ENCODE measurements at places on chromosomes 5 and 9.

GRCh38 chr9:83219924-83220438 lies 157.0 kb upstream of the RASEF start:
- no peak for DNase-seq

GRCh38 chr5:88682881-88683361 lies 200.1 kb downstream of the MEF2C start:
- DNase-seq, result no peak

- no peak for DNase-seq
Observed at GRCh38 chr5:111398013-111398412, 114.3 kb downstream of the STARD4 start.

DNA sequence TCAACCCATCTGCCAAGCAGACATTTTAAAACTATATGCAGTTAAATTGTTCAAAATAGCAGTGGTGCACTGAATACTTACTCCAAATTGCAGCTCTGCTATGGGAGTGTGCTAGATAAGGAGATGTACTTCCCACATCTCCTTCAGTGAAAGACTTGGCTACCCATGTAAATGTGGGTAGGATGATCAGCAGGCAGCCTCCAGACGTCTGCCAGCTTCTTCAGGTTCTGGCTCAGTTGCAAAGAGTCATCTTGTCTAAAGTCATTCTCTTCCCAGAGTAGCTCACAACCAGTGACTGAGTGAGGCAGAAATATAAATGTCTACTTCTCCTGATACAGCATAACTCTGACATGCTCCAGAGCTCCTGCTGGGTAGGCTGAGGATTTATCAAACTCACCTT lies 1050.0 kb upstream of the CDH10 start:
- no peak for DNase-seq

- no peak for DNase-seq
Observed at GRCh38 chr9:70484232-70485130, 70.0 kb upstream of the KLF9 start.

- no peak for DNase-seq
Observed at GRCh38 chr9:121556082-121556481, 56.4 kb upstream of the GGTA1 start.

DNA sequence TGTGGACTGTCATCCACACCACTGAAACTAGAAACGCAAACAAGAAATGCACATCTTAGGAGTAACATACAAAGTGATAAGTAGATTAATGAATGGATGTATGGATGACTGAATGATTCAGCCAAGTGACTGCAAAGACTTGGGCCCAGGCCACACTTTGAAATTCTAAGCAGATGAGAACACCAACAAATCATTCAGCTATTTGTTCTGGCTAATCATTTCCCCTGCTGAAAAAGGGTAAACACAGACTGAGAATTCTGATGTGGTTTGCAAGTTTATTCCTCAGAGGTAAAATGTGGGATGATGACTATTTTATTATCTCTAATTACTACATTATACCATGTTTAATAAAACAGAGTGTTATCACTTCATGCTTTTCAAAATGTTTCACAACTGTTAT lies 163.2 kb upstream of the ADAMTS16 start:
- no peak for DNase-seq
